ENCODE measurements at places on chromosomes 5 and 9. TPM values are rescaled to one million over a fixed set of nuclear protein-coding genes. Genes with fewer than 3 reads are reported as not detected.

MOB3B gene
- total RNA-seq: 1.1 TPM

PAPPA gene
- total RNA-seq: 0.33 TPM

ELOVL7 gene
- 2.3 TPM for total RNA-seq

IFNA1 gene
- total RNA-seq: not detected

THBS4 gene
- 0.08 TPM for total RNA-seq

SV2C gene
- under 0.01 TPM for total RNA-seq

BARHL1 gene
- total RNA-seq: not detected

CER1 gene
- total RNA-seq: not detected

PCDHGA4 gene
- total RNA-seq: 0.23 TPM

XRCC4 gene
- 3.3 TPM for total RNA-seq

C1QTNF3 gene
- 6.2 TPM for total RNA-seq

POLK gene
- total RNA-seq: 20.6 TPM

DNAJC25 gene
- total RNA-seq: 9.3 TPM

FREM1 gene
- total RNA-seq: 4.7 TPM

RALGPS1 gene
- total RNA-seq: 2.7 TPM

BNIP1 gene
- total RNA-seq: 5.4 TPM

GABRB2 gene
- 0.08 TPM for total RNA-seq

ZFP37 gene
- 0.19 TPM for total RNA-seq

ODF2 gene
- total RNA-seq: 19.8 TPM

NMRK1 gene
- 6.8 TPM for total RNA-seq

TLE1 gene
- 25.9 TPM for total RNA-seq

PAEP gene
- total RNA-seq: not detected

C5orf46 gene
- total RNA-seq: not detected

PITX1 gene
- not detected for total RNA-seq

CDO1 gene
- 212 TPM for total RNA-seq

RETREG1 gene
- 5.4 TPM for total RNA-seq

CDX1 gene
- not detected for total RNA-seq

TAF11L5 gene
- total RNA-seq: not detected

DOCK8 gene
- 10.6 TPM for total RNA-seq

GRIN1 gene
- total RNA-seq: not detected

CDH9 gene
- not detected for total RNA-seq

HTR4 gene
- total RNA-seq: 2.4 TPM

CCDC180 gene
- 3.1 TPM for total RNA-seq

C1QTNF2 gene
- total RNA-seq: 0.37 TPM

QRFP gene
- not detected for total RNA-seq

COX7C gene
- 160 TPM for total RNA-seq

PIGO gene
- total RNA-seq: 15.7 TPM

PCDH12 gene
- total RNA-seq: 4.8 TPM

SPATA31E1 gene
- total RNA-seq: not detected

TNPO1 gene
- total RNA-seq: 42.1 TPM

SOX30 gene
- total RNA-seq: under 0.01 TPM

NUTM2F gene
- not detected for total RNA-seq

CD72 gene
- total RNA-seq: 4.7 TPM

DMGDH gene
- total RNA-seq: 28.9 TPM

ZNF883 gene
- total RNA-seq: 0.23 TPM

All from liver (tissue), 10 donors.